Thyroid gland (tissue), 4 donors: ENCODE measurements at places on chromosomes 12 and 14. TPM values are rescaled to one million over a fixed set of nuclear protein-coding genes. Genes with fewer than 3 reads are reported as not detected.

ACOT6 gene
- total RNA-seq = not detected

GNS gene
- 154 TPM for total RNA-seq

REP15 gene
- total RNA-seq = 1.8 TPM

KLHL33 gene
- 0.39 TPM for total RNA-seq

C12orf42 gene
- not detected for total RNA-seq

KRT79 gene
- total RNA-seq = not detected

CEP290 gene
- total RNA-seq = 37.9 TPM

TMEM30B gene
- total RNA-seq = 91.0 TPM

ADAM21 gene
- not detected for total RNA-seq

NR4A1 gene
- 46.3 TPM for total RNA-seq

FAM181A gene
- total RNA-seq = 0.67 TPM

ADAMTS20 gene
- total RNA-seq = not detected

SOX5 gene
- 13.2 TPM for total RNA-seq

ZNF839 gene
- total RNA-seq = 13.8 TPM

AMIGO2 gene
- 2.6 TPM for total RNA-seq

LRR1 gene
- total RNA-seq = 8.9 TPM

PAX9 gene
- total RNA-seq = 4.9 TPM

CRACR2A gene
- total RNA-seq = 2.9 TPM

PMCH gene
- total RNA-seq = not detected

SMARCD1 gene
- 92.9 TPM for total RNA-seq

TPPP2 gene
- total RNA-seq = not detected

AICDA gene
- total RNA-seq = not detected

BLTP3B gene
- total RNA-seq = 40.6 TPM

FCF1 gene
- 51.2 TPM for total RNA-seq

SLC17A8 gene
- total RNA-seq = not detected
